ENCODE measurements at places on chromosomes 4 and X.
A peak's percentile ranks its signal among the peaks of the same experiment; 100 is the strongest.

DNA sequence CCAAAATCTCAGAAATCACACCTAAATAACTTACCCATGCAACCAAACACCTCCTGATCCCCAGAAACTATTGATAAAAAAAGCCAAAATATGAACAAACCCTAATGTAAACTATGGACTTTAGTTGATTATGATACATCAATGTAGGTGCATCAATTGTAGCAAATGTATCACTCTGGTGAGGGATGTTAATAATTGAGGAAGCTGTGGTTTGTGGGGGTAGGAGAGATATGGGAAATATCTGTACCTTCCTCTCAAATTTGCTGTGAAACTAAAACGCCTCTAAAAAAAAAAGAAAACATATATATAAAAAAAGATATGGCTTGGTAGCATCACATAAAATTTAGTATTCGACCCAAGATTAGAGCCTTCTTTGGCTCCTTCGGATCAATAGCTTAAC is 144.3 kb upstream of the CPEB2 start:
- no peak for DNase-seq

DNA sequence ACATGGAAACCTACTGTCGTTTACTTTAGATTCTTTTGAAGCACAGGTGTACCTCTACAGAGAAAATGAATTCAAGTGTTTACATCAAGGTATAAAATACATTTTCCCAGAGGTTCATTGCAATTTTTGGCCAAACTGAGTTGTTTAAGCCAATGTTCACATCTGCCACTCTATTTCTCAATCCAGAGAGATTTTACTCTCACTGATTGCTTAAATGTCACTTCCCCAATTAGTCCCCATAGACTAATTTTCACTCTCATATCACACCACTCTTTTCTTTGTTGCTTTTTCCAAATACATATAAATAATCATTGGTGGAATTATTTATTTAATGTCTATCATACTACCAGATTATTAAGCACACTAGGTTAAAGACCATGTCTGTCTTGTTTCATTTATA is 271.8 kb downstream of the PPP3CA start:
- DNase-seq = no peak

DNA sequence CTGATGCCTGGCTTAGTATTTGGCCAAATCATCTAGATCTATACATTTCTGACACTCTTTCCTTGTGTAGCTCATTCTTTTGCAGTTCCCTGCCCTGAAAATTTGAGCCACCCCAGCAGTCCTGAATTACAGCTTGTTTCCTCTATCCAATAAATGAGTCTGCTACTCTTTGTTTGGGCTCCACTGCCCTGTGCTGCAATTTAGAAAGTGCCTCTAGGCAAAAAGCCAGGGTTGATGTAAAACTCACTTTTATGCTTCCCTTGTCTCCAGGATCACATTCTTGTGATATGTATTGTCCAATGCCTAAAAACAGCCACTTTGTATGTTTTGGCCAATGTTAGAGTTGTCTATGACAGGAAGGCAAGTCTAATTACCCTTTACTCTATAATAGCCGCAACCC is 101.7 kb upstream of the MAP3K15 start:
- no peak for DNase-seq

DNA sequence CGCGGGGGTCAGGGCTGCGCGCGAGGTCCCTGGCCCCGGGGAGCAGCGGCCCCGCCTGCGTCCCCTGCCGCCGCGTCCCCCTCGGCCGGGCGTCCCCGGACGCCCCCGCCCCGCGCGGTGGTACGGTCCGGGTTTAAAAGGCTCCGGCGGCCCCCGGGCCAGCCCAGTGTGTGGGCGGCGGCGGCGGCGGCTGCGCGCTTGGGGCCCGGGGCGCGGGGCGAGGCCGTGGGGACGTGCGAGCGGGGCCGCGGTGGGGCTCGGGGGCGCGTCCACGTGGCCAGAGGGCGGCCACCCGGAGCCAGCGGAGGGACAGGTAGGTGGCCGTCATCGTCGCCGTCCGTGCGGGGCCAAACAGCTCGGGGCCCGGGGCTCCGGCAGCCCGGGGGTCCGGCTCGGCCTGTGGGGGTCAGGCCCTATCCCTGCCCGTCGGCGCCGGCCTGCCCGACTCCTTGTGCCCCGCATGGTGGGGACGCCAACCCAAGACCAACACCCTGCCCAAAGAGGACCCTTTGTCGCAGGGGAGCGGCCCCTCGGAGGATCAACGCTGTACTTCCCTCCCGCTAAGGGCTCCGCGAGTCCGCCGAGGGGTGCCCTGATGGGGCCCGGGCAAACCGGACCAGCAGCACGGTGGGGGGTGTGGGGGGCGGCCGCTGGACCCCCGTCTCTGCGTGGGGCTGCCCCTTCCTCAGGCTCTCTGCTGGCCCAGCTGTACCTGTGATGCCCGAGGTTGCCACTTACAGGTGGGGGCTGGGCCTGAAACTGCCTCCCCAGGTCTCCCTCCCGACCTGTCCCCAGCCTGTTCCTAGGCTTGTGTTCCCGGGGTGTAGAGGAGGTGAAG is at the start of gene PLXNA3:
Gene PLXNA3, plus strand, starts transcription at position 166 of the 838 bp plus-strand sequence. CDS start 1,903 bp downstream, outside the sequence.
- peak; percentile 44 for DNase-seq

GRCh38 chr4:138650929-138651448 is 364.6 kb upstream of the NOCT start:
- no peak for DNase-seq

GRCh38 chr4:89939994-89940393 is 45.3 kb downstream of the MMRN1 start:
- DNase-seq = no peak

DNA sequence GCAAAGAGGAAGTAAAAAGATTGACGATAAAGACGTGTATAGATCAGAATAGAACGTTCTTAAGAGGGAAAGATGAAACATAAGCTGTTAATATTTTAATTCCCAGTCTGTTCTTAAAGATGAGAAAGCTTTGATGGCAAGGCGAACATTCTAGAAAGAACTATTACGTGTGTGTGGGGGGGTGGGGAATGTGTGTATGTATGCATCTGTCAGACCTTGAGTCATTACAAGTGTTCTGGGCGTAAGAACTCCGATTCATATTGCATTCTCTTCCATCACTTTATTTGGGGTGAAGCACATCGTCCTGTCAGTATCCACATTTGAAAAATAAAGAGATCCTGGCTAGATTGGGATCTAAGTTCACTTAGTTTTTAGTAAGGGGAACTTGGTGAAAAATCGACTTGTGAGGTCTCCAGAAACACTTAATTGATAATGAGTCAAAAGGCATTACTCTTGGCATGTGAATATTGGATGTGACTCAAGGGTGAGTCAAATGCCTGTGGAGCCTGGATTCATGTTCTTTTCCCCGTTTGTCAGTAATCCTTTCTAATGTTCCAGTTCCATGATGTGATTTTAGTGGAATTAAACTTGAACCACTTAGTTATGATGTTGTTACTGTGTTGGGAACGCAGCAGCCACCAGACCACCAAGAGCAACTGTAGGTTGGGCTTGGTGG is 3.1 kb downstream of the SMS start:
- no peak for DNase-seq

- DNase-seq = no peak
Observed at GRCh38 chr4:153159016-153159415, 45.2 kb upstream of the TRIM2 start.

GRCh38 chrX:12798601-12799000 is 7.4 kb downstream of the PRPS2 start:
- no peak for DNase-seq

DNA sequence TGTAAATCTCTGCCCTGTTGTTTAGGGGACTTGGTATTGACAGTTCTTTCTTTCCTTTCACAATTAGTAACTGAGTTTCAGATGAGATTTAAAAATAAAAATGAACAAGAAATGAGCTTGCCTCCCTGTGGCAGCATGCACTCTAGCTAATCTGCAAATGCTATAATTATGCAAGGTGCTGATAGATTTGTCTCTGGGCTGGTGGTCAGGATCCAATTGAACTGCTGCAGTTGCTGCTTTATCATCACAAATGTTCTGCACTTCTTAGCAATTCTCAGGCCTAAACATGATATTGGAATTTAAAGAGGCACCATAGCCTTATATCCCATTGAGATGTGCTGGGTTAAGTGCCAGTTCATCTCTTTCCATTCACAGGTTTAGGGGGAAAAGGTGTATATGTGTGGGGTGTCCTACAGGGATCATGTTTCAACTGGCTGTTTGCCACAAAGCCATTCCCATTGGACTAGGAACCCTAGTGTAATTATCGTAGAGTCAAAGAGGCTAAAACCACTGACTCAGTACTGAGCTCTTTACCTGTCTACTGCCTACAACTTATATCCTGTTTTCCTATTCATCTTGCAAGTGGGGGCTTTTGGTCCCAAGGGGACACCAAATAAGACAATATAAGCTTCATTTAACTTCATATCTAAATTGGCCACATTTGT is 260.3 kb upstream of the TEX13A start:
- DNase-seq = no peak

GRCh38 chr4:124065936-124066335 is 646.6 kb downstream of the ANKRD50 start:
- DNase-seq = no peak
